ENCODE measurements at places on chromosomes 4 and X.

DNA sequence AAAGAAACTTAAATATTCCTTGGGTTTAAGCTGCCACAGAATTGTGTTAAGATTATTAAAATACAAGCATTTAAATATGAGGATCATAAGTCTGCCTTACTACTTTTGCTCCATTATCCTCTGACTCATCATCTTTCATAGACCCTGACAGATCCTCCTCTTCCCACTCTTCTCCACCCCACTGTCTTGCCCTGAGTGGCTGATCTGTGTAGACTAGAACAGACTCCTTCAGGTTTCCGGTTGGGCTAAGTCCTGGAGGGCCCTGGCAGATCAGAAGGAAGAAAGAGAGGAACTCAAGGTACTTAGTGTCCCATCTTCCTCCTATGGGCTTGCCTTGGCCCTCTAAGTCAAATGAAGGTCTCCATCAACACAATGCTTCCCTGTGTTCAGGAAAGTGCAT is 30.7 kb downstream of the PALLD start:
- DNase-seq, result no peak

GRCh38 chrX:148381603-148382002 is 118.8 kb upstream of the AFF2 start:
- no peak for DNase-seq

DNA sequence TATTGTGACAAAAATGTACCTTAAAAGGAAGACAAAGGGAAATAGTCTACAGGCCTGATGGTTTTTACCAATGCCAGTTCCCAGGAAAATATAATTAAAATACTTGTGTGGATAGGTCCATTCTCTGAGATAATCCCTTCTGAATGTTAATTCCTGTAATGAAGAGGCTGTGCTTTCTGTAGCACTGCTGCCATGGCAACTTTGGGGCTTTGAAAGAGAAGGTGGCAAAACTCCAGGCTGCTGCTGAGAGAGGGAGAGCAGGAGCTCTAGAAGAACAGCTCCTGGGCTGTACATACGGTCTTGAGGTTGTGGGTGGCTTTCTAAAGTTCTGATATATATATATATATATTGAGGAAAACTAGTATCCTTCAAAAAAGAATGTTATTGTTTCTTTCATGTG is 125.4 kb downstream of the PDLIM5 start:
- no peak for DNase-seq

- no peak for DNase-seq
These were observed 6.9 kb downstream of the FGFBP1 start for GRCh38 chr4:15931451-15932210.

GRCh38 chr4:115113506-115114106 is at the start of gene NDST4:
TSS of gene NDST4 (minus strand) at chr4:115113620. CDS start at chr4:115077036, 36,584 bp downstream.
- DNase-seq, result no peak

GRCh38 chr4:73021634-73022033 is 47.9 kb downstream of the COX18 start:
- no peak for DNase-seq

DNA sequence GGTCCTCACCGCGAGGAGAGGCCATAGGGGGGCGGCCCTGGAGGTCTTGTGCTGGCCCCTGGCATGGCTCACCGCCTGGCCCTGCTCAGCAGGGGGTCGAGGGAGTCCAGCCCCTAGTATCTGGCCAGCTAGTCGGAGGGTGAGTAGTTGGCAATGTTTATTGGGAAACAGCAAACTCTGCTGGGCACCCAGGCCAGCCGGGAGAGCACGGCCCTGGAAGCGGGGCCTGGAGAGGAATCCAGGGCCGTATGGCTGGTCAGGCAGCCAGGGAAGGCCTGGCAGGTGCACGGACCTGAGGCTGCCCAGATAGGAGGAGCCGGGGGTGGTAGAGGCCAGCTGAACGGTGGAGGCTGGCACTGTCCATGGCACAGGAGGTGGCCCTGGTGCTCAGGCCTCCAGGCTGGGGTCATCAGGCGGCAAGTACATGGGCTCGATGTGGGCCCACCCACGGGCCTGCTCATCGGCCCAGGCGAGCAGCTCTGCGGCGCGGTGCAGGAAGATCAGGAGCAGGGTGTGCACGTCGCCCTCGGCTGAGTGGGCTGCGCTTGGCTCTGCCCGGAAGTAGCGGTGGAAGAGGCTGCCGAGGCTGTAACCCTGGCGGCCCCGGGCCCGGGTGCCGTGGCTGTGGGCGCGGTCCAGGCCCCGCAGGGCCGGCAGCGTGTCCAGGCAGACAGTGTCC is 1.4 kb downstream of the TREX2 start:
- no peak for DNase-seq

DNA sequence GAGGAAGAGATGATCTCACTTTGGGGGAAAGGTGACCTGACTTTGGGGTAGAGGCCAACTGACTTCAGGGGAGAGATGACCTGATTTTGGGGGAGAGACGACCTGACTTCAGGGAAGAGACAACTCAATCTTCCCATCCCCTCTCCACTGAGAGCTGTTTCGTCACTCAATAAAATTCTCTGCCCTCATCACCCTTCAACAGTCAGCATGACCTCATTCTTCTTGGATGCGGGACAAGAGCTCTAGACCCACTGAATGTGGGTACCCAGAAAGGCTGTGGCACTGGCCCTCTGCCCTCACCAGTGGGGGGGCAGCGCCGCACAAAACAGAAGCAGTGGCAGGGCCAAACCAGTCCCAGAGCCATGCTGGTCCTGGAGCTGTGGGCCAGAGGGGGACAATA is 34.6 kb downstream of the ATXN3L start:
- DNase-seq, result no peak

DNA sequence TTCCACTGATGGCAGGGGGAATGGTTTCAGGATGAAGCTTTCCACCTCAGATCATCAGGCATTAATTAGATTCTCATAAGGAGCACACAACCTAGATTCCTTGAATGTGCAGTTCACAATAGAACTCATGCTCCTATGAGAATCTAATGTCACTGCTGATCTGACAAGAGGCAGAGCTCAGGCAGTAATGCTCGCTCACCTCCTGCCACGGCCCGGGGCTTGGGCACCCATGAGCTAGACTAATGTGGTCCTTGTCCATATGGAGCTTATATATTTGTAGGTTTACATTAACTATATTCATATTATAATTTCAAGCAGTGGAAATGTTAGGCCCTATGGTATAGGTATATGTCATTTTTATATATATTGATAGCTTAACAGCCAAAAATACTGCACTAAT is 24.4 kb downstream of the SLC9B2 start:
- no peak for DNase-seq

DNA sequence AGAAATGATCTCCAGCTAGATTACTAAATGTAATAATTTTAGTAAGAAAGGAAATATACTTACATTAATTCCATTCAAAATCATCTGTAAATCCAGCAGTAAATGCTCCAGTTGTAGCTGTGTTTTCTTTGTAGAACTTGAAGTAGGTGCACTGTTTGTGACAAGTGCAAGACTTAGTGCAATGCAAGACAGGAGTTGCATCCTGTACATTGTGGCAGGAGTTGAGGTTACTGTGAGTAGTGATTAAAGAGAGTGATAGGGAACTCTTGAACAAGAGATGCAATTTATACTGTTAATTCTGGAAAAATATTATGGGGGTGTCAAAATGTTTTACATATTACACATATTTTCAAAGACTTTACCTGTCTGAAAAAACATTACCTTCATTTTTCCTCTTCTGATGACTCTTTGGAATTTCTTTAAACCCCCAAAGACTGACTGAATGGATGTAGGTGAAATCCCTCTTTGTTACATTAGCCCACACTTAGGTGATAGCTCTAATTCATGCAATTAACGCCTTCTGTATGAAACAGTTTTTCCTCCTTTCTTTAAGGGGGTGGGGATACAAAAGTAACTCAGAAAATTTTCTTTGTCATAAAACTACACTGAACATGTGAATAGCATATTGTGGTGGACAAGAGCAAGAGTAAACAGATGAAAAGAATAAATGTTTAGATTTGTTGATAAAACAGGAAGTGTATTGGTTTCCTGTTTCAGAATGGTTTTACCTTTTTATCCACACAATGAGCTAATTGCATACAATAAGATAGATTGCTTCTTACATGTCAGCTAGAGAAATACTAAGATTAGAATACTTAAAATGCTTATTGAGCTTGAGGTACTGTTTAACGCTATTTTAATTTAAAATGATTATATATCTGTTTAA is at the start of gene IL2:
Gene IL2, minus strand, starts transcription at position 495 of the 886 bp plus-strand sequence. Its CDS starts 285 bp downstream, at position 210.
- no peak for DNase-seq

GRCh38 chrX:103688946-103689345 is 2.4 kb upstream of the MORF4L2 start:
- no peak for DNase-seq

DNA sequence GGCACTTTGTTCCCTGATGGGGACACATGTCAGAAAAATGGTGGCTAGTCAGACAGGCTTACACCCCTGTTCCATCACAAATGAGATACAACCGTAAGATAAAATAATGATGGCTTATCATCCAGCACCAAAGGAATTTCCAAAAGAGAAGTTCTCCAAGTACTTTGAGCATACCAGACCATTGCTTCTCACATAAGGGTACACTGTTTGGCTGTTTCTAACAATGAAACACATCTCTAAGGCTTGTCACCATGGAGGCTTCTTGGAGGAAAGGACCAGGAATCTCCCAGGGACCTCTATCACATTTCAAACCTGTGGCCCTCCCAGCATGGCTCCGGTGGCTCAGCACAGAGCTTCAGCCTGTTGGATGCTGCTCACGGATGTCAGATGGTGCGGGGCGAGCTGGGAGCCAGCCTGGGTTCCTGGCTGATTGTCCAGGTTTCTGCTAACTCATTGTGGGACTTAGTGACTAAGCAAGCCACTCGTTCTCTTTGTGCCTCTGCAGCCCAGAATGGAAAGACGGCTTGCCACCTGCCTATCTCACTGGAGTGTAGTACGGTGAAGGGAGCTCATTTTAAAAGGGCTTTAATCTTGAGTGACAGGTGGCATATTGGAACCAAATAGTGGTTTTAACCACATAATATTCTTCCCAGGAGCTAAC is 54.5 kb downstream of the FHDC1 start:
- DNase-seq, result no peak

DNA sequence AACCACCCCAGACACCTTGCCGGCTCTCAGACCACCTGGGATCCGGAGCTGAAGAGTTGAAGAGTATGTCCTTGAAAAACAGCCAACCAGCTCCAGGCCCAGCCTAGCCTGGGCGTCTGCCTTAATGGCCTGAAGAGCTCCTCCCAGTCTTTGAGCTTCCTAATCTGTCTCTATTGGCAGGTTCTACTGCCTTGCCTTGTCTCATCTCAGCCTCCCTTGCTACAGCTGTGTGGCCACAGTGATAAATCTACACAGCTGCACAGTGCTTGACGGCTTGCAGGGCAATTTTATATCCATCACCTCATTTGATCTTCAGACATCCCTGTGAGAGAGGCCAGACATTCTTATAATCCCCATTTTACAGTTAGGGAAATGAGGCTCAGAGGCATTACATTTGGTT is 19.9 kb downstream of the AWAT2 start:
- DNase-seq, result no peak

DNA sequence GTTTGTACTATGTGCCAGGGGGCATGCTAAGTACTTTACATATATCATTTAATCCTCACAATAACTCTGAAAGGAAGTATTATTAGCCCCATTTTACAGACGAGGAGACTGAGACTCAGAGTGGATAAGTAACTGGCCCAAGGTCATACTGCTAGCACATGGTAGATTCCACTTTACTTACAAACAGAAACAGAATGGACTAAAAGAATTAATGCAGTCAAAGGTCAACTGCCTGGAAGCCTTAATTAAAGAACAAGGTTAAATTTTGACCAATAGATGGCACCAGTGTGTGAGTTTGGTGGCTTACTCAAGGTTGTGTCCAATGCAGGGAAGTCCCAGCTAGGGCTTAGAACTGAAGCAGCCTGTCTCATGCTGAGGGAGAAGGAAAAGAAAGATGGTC is 4.7 kb downstream of the RIPPLY1 start:
- DNase-seq, result no peak

DNA sequence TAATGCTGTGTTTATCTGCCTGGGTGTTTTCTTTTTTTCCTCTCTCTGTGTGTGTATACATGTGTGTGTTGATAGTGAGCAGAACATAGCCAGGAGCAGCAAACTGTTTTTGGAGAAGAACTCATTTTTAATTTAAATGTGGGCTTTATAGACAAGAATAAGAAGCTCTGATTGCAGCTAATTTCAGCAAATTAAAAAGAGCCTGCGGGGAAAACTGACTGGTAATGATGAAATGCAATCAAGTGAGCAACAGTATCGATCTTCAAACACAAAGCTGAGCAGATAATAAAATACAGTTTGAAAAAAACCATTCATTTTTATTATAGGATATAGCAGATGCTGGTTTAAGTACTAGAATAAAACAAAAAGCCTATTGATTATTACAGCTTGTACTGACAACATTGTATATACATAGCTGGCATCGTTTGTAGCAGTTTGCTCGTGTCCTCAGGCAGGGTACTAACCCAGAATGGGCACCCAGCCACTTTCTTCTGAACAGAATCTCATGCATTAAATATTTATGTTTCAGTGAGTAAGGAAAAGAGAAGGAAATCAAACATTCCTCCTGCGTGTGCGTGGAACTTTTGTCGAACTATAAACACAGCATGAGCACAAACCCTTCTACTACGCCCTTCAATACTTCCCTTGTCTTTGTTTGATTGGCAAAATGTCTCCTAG is 73.5 kb upstream of the ZFP42 start:
- DNase-seq, result no peak

GRCh38 chrX:57121162-57121755 is at the start of gene SPIN2B:
TSS of gene SPIN2B (minus strand) at chrX:57121548.
- DNase-seq, result peak; percentile 72

- no peak for DNase-seq
These were observed 48.4 kb upstream of the SPANXN4 start for GRCh38 chrX:142977128-142977914.

DNA sequence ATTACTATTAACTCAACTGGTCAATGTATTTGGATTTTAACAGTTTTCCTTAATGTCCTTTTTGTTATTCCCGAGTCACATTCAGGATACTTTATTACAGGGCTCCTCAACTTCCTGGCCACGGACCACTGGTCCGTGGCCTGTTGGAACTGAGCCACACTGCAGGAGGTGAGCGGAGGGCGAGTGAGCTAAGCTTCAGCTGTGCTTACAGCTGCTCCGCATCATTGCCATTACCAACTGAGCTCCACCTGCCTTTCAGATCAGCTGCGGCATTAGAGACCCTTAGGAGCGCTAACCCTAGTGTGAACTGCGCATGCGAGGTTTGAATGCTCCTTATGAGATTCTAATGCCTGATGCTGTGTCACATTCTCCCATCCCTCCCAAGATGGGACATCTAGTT is 591.7 kb downstream of the CCSER1 start:
- DNase-seq, result no peak

DNA sequence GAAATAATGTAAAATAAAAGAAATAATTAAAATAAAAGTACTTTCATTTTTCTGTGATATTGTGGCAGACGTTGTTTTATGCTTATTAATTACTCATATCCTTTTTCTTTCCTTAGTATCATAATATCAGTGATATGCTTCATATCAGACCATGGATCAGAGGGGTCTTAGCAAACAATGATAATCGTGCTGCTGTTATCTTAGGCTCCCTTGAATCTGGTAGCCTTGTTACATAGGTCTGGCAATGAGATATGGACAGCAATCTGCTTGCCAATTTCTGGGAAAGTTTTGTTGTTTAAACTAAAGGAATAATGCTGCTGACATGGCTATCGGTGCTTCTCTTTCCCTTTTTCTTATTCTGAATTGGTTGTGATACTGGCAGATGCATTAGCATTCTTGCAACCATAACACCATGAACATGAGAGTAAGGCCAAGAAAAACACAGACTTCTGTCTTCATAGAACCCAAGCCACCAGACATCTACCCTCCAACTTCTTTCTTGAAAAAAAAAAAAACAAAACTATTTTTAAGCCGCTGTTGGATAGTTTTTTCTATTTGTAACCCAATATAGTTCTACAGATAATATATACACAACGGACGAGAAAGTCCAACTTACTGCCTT is 16.4 kb downstream of the EPHA5 start:
- DNase-seq, result no peak

- DNase-seq, result no peak
These were observed 41.3 kb upstream of the ASMTL start for GRCh38 chrX:1493877-1494510.
